Activated CD4-positive, alpha-beta T cell treated with anti-CD3 and anti-CD28 coated beads, Interleukin-2, amount 10 ng/mL, durations not matched to agents 7 days and 5 days (primary cell): ENCODE measurements at places on chromosomes 13 and 19. TPM values are rescaled to one million over a fixed set of nuclear protein-coding genes. Genes with fewer than 3 reads are reported as not detected.

- no peak for DNase-seq
Measured at GRCh38 chr13:80469853-80470381, 129.0 kb upstream of the SPRY2 start.

The F10 gene
- total RNA-seq = not detected

- DNase-seq = no peak
Measured at GRCh38 chr13:99191900-99192399, 8.7 kb upstream of the UBAC2 start.

DNA sequence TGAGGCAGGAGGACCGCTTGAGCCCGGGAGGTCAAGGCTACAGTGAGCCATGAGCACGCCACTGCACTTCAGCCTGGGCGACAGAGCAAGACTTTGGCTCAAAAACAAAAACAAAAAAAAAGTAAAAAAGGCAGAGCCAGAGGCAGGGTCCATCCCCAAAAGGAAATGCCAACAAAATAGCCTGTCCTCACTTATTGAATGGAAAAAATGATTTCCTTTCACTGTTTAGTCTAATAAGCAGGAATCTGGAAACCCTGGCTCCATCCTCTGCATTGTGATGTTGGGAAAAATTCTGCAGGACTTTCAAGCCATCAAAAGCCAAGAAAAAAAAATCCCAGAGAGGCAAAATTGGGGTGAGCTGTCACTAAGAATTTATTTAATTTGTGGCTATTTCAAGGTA, 23.2 kb downstream of the ZIC5 start:
- no peak for DNase-seq

The AKT2 gene
- 131 TPM for total RNA-seq

- no peak for DNase-seq
Measured at GRCh38 chr19:16654140-16654539, 5.8 kb downstream of the SMIM7 start.

The ADM5 gene
- total RNA-seq = 4.9 TPM

The PINLYP gene
- total RNA-seq = 4.1 TPM

GRCh38 chr13:95494082-95494681, 58.3 kb upstream of the CLDN10 start:
- peak; percentile 24 for DNase-seq

- DNase-seq = no peak
Measured at GRCh38 chr13:51262501-51263211, 40.5 kb downstream of the FAM124A start.

DNA sequence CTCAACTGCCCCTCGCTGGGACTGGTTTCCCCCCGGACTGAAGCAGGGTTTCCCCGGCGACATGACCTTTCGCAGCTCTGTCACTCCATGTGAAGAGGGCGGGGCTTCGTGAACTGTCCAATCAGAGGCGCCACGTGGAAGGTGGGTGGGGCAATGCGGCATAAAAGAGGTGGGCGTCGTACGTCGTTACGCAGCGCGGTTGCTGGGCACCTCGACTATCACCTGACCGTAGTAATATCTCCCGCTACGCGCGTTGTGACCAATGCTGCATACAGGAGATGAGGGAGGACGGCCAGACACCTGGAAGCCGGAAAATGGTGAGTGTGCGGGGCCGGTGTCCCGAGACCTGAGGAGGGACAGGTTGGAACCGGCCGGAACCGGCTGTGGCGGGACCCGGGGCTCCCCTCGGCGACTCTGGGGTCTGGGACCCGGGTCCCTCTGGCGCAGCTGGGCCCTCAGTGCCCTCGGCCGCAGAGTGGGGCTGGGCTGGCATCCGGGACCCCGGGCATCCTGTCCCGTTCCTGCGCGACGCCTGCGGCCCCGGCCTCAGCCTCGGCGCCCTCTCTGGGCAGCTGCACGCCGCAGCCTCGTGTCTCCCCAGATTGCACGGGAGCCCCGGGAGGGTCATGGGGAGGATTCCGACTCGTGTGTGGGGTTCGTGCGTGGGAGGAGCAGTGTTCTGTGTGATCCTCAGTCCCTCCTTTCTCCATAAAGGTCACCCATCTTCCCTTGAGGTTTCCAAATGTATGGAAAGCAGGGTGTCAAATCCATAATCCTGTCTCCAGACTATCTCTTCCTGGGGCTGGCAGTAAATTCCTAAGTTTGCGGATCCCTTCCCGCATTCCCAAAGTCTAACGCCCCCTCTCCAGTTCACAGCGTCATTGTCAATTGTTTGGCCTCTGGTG, 32.2 kb downstream of the ZNF136 start:
- DNase-seq = peak; percentile 59

DNA sequence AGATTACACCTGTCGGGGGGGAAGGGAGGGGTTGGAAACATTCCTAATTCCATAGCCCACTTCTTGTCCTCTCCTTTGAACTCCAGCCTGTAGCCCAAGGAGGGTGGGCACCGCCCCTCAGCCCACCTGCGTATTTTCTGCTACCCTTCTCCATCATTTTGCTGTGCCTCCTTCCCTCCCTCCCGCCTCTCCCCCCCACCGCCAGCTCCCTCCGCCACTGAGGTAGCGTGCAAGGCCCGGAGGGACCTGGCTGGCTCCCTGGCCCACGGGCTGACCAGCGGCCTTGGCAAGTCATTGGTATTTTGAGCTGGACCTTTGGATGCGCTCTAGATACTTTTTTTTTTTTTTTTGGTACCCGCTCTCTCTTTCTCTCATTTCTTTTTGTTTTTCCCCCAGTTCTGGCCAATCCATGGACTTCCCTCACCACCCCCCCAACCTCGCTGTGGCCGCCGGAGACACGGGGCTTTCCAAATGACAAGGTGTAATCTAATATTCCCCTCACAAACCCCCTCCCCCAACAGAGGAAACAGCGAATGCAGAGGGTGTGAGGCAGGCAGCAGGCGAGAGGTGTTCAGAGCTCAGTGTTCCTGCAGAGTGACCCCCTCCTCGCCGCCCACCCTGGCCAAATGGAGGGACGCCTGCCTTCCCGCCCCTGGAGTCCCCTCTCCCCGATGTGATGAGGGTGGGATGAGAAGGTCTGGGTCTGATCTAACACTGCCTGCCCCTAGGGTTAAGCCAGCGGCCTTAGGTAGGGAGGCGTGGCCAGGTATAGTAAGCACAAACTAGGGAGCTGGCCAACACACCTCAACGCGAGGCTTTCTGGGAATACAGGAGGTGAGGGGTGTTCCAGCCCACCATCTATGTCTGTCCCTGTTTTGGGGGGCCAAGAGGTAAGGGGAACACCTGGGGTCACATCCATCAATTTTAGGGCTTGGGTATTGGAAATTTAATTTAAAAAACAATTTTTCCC, 89.2 kb downstream of the PTPRS start:
- no peak for DNase-seq

DNA sequence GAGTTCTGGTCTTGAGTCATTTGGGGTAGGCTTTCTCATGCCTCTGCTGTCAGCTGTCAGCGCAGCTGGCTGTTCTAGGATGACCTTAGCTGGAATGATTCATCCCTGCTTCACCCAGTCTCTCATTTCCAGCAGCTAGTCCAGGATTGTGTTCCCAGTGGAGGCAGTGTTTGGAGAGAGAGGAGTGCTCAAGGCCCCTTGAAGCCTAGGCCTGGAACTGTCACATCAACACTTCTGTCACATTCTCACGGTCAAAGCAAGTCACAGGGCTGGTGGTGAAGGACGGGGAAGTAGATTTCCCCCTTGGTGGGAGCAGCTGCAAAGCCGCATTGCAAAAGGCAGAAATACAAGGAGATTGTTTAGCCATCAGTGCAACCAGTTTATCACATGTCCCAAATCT, 15.2 kb downstream of the TPT1 start:
- no peak for DNase-seq

DNA sequence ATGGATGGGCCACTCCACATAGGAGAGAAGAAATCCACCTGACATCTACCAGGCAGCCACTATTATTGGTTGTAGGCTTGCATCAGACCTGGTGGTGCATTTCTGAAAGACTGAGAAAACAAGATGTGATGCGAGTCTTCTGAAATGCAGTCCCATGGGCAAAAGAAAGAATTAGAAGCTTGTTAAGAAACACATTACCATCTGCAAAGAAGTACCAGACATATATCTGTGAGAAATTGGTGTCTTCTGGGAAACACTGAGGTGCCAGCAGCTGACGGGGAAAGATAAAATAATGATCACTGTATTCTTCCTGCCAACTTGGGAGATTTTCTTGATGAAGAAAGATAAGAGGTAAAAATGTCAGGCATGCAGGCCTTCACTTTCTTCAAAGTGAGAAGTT, 14.4 kb downstream of the AMER2 start:
- DNase-seq = no peak

The HSH2D gene
- 76.9 TPM for total RNA-seq

DNA sequence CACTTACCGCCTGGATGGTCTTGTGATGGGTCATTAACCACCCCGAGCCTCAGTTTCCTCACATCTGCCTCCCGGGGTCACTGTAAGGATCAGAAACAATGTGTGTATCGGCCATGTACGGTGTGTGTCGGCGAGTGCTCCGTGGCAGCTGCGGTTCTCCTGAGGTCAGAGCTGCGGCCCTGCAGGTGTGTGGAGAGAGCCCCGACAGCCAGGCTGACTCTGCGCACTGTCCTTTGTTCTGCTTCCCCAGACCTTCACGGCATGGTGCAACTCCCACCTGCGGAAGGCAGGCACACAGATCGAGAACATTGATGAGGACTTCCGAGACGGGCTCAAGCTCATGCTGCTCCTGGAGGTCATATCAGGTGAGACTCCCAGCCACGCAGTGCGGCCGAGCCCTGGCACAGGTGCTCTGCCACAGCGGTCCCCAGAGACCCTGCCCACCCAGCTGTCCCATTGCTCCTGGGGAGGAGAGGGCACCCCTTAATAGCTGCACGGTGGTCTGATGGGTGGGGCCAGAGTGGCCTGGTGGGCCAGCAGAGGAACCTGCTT, 43.8 kb downstream of the CAPN12 start:
- no peak for DNase-seq

DNA sequence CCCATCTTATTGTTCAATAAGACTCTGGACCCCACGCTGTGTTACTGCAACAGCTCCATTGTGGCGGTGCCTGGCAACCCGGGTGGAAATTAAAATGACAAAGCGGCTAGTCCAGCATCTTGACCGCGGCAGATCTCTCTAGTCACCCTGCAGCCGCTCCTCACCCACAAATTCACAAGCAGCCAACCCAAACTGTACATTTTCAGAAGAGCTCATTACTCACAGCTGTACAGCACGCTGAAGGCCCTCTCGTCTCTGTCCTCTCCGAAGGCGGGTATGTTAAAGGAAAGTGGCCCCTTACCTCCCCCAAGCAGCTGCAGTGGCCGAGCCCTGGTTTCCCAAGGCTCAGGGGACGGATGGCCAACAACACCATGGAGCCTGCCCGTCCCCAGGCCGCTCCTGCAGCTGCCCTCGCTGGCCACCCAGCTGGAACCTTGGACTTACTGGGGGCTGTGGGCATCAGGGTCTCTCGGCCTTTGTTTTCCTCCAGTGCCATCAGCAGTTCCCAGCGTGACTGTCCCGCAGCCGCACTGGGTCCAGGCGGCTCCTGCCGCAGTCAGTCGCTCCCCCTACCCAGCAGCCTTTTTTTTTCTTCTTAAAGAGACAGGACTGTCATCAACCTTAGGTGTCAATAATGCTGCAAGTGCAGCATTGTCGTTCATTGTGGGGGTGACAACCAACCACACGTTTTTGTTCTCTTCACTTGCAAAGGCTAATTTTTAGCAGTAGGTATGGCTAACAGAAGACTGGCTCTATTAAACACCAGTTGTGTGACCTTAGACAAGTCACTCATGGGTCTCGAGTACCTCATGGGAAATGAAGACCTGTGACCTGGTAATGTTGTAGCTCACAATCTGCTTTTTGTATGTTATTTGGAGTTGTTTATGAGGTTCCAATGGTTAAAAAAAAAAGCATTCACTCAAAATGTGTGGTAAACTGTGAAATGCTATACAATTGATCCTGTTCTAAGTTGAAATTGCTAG, at the start of gene SACS:
SACS (minus strand) TSS at position 532 of the 983 bp plus-strand sequence. CDS start 22,463 bp downstream, outside the sequence.
- no peak for DNase-seq

- DNase-seq = no peak
Measured at GRCh38 chr19:18606281-18607225, at the start of gene CRLF1. CRLF1 (minus strand) TSS chr19:18606799; CDS start chr19:18606656, 143 bp downstream.

- DNase-seq = no peak
Measured at GRCh38 chr13:70604448-70604847, 496.2 kb upstream of the KLHL1 start.

DNA sequence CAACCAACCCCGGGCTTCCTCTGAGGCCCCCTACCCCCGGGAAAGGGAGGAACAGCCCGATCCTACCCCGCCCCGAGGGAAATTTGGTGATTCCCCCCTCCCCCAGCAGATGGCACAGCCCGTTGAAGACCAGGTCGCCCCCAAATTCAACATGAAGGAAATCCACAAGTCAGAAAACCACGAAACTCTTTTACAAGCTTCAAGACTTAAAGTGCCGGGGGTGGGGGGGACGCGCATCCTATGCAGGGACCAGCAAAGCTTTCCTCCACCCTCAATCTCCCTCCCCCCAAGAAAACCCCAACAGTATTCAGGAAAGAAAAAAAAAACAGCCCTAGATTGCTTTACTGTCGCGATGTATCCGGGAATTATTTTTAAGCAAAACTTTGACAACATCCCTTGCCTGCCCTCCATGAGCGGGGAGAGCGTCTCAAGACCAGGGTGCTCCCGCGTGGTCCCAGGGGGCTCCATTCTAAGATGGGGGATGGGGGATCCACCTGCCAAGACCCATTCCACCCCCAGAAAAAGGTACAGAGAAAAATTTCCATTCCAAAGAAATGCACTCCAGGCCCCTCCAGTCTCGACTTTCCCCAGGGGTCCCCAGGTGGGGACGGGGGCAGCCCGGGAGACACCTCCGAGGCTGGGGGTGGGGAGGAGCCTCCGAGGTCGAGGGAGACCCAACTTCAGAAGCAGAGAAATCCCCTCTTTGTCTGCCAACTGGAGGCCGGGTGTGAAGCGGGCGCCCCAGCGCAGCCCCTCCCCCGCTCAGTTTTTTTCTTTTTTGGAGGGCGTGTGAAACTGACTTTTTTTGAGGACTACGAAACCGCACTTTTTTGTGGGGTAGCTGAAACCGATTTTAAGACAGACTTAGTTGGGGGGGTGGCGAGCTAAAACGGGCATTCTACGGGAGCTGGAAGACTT, 1.5 kb downstream of the TCF3 start:
- peak; percentile 61 for DNase-seq

- DNase-seq = peak; percentile 27
Measured at GRCh38 chr19:3131168-3131567, 4.7 kb upstream of the GNA15 start.

DNA sequence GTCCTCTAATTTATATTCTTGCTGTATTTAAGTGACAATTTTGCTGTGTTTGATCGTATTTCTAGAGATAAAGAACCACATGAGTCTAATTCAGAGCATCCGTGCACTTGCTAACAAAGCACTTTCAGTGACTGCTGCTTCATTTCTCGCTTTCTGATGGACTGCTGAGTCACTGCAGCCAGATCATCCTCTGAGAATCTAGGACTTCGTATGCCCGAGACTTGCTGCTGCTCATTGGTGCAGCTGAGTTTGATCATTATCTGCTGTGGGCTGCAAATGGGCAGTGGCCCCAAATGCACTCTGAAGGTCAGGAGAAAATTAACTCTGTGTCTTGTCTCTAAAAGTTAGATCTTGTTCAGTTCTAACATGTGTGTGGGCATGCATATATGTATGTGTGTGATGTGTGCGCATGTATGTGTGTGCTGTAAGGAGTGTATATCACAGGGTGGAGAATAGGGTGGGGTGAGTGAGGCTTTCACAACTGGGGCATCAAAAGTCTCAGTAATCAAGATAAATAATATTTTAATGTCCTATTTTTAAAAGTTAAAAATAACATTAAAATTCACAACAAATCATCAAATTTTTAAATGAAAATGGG, 342.6 kb downstream of the MTUS2 start:
- no peak for DNase-seq

GRCh38 chr19:15379999-15380647, 536 bp upstream of the AKAP8 start:
- DNase-seq = peak; percentile 51
